ENCODE measurements at places on chromosomes 12 and 14. TPM values are rescaled to one million over a fixed set of nuclear protein-coding genes. Genes with fewer than 3 reads are reported as not detected.

The NRXN3 gene
- polyA plus RNA-seq = 25.1 TPM

The TAS2R43 gene
- not detected for polyA plus RNA-seq

The BIN2 gene
- polyA plus RNA-seq = not detected

The MYO1A gene
- not detected for polyA plus RNA-seq

Measured in IMR-90 (cell line).